ENCODE measurements at places on chromosomes 13 and 19.

DNA sequence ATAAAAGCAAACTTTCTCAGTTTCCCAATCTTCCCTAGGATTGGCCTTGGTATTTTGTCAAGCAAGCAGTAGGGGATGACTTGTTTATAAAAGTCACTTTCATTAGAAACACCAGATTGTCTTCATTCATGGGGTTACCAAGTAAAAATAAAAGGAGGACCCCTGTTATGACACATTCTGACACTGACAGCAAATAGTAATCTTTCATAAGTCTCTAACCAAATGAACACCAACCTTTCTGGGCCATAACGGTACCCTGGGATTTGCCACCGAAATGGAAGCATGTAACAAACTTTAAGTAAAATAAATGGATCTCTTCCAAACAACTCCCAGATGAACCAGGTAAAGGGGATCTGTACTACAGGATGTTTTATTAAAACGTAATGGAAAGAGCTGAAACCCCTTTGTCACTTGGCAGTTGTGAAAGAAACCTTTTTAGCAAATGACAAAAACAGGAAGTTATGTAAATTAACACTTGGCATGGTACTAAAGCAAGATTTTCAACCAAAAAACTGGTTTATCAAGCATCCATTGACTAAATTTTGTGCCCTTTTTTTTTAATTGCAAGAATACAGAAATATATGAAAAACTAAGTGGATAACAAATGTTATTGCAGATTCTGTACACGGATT, 335.6 kb downstream of the RBM26 start:
- no peak for DNase-seq

- DNase-seq = peak; percentile 50
Observed at GRCh38 chr19:11767633-11768133, 883 bp downstream of the ZNF441 start.

DNA sequence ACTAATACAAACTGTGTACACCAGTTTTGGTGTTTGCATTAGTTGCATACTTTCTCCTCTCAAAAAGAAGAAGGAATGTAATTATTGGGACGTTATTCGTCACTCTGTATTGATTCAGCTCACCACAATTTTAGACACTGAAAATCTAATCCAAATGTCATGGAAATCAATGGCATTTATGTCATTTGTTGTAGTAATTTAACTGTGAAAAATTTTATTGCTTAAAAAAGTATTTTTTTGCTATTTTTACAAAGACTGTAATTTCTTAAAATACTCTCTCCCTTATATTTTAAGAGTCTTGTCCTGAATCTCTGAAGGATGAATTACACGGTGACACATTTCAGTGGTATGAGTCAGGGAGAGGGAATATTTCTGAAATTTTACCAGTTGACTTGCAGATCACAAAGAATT, 2117.6 kb downstream of the PCDH9 start:
- no peak for DNase-seq

GRCh38 chr19:13044231-13044836, 49.1 kb downstream of the NFIX start:
- DNase-seq = no peak

DNA sequence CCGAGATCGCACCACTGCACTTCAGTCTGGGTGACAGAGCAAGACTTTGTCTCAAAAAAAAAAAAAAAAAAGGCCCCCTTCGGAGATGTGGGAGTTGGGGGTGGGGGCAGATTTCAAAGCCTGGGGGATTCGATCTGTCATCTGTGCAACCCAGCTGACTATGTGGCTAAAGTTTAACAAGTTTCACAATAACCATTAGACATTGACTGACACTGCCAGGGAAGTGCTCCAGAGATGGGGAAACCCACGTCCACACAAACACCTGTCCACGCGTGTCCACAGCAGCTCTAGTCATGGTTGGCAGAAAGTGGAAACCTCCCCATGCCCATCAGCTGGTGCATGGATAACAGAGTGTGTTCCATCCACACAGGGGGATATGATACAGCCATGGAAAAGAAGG, 37.6 kb upstream of the HOMER3 start:
- no peak for DNase-seq

DNA sequence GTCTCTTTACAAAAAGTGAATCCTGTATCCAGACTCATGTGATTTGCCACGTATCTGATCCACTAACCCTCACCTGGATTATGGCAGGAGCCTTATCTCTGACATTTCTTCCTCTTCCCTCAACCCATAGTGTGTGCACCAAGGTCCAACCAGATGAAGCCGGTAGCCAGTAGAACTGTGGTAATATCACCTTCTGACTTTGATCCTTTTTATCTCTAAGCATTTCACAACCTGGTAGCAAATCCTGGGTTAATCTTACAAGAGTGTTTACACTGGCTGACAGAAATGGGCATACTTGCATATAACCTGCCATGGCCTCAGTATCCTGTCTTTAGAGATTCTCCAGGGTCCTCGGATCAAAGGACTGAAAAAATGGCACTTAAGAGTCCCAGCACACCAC, 1.9 kb downstream of the ZNF417 start:
- DNase-seq = no peak

- DNase-seq = no peak
Observed at GRCh38 chr13:114261328-114261965, 20.0 kb upstream of the UPF3A start.

DNA sequence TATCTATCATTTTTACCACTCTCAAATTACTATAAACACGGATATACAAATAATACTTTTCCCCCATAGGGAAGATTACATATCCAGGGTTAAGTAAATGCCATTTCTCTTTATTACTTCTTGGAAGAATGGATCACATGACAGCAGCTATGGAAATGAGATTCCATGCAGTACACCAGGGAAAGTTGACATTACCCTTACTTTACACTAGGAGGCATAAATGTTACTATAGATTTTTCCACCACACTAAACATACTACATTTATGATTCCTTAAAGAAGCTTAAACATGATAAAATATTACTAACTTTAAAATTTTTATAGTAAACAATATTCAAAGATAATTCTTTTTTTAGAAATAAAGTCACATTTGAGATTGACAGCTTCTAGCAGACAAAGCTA, 611.4 kb downstream of the PCDH9 start:
- no peak for DNase-seq

- no peak for DNase-seq
Observed at GRCh38 chr19:53466726-53467484, 628 bp upstream of the ZNF813 start.

- DNase-seq = no peak
Observed at GRCh38 chr19:44496711-44497110, 3.6 kb downstream of the ZNF180 start.

DNA sequence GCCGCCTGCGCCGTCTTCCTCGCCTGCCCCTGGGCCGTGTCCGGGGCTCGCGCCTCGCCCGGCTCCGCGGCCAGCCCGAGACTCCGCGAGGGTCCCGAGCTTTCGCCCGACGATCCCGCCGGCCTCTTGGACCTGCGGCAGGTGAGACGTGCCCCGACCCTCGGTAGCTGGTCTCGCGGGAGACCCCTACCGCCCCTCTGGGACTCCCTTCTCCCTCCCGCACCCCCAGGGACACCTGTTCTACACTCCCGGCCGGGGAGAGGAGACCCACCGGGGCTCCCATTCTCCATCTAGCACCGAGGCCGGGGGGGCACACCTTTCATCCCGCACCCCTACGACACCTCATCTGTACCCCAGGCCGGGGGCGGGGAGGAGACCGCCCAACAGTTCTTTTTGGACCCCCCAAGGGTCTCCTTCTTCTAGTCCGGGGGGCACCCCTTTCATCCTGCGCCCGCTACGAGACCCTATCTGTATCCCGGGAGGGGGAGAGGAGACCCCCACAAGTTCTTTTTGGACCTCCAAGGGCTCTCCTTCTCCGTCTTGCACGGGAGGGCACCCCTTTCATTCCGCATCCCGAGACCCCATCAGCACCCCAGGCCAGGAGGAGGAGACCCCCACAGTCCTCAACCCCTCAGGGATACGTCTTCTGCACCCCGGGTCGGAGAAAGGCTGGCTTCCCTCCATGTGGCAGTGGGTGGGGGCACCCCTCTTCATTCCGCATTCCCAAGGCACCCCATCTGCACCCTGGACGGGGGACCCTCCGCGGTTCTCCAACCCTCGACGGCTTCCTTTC, 533 bp downstream of the TNFSF9 start:
- no peak for DNase-seq

DNA sequence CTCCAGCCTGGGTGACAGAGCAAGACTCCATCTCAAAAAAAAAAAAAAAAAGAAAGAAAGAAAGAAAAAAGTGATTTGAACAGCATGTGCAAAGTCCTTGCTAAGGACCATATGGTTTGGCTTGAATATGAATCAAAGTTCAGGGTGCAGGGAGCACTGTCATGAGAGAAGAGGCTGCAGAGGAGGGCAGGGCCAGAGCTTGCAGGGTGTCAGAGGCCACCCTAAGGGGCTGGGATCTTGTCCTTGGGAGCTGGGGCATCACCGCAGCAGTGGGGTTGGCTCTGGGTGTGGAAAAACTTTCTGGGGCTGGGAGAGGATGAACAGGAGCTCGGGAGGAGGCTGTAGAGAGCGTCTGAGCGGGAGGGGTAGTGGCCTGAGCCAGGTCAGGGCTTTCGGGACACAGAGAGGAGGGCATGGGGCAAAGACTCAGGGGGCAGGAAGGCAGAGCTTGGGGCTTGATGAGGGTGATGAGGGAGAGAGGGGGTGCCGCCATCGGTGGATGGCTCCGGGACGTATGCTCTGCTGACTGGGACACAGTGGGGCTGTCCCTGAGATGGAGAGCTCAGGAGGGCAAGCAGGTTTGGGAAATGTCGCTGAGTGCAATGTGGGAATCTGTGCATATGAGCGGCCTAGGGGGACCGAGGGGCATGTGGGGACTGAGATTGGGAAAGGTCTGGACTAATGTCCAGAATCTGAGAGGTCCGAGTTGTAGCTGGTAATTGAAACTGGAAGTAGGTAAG, 3.0 kb downstream of the TRPM4 start:
- no peak for DNase-seq

DNA sequence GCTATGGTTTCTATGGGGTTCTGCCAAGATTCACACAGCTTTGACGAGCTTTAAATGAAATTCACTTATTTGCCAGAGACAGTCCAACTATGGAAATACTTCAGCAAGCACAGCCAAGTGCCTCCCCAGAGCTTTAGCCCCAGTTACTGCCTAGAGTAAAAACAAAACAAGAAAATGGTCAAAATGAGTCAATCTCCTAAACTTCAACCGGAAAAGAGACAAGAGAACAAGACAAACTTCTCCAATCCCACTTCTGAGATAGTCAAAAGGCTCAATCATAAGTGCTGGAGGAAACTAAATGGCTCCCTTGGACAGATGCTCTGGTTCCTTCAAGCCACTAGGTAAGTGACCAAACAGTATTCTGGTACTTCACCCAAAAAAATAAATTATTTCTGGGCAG, 65.8 kb downstream of the KATNAL1 start:
- no peak for DNase-seq

DNA sequence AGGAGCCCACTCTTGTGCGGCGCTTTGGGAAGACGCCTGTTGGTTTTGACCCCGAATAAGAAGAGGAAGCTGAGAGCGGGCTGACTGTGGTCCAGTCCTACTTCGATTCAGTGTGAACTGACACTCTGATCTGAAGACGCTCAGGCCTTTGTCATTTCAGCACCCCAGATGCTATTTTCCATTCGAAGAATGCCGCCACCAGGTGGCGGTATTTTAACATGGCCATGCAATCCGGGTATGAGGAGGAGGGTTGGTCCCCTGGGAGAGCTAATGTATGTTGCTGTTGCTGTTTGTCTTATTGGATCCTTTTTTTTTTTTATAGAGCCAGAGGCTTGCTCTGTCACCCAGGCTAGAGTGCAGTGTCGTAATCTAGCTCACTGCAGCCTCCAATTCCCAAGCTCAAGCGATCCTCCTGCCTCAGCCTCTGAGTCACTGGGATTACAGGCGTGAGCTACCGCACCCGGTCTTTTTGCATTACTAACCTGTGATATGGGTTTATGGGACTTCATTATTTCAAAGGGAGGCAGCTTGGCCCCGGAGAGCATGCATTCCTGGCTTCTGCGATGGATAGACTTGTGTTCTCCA, 803 bp upstream of the TIMM44 start:
- peak; percentile 74 for DNase-seq

- DNase-seq = no peak
Observed at GRCh38 chr13:67275351-67275960, 45.3 kb upstream of the PCDH9 start.

DNA sequence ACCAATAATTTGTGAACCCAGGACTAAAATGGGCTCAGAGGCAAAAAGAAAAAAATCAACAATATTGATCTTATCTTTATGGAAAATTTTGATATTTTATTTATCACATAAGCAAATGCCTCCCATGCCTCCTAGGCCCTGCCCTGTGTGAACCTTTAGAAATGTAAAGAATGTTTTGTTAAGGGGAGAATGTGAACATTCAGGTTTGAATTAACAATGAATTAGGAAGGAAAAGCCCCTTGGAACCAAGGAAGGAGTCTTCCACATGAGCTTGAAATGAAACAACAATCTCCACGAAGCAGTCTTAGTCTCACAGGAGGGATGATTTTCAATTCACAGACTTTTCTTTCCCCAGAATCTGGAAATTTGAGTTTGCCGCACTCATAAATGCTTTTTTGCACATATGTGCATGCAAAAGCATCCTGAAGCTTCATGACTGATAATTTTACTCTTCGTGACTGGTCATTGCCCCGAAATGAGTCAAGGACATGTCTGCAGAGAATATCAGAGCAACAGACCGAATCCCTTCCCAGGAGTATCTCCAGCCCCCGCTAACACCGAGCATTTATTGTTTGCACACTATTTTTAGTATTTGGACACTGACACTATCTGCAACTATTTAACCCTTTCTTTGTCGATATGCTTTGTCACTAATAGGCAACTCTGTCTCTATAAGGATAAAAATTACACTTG, 135.2 kb downstream of the DCT start:
- no peak for DNase-seq

DNA sequence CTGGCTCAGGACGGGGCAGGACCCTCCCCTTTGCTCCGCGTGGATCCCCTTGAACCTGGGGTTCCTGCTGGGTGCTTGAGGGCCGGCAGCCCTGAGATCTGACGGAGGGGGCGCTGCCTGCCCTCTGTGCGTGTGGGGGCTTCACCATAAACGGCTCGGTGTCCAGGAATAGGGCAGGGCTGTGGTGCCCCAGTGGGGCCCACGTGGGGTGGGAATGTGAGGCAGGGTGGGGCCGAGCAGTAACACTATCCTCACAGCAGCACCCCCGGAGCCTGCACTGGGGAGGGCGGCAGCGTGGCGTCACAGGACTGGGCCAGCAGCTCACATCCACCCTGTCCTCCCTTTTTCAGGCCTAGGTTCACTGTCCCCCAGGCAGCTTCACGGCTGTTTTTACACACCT, 38.0 kb downstream of the GAS6 start:
- DNase-seq = no peak

DNA sequence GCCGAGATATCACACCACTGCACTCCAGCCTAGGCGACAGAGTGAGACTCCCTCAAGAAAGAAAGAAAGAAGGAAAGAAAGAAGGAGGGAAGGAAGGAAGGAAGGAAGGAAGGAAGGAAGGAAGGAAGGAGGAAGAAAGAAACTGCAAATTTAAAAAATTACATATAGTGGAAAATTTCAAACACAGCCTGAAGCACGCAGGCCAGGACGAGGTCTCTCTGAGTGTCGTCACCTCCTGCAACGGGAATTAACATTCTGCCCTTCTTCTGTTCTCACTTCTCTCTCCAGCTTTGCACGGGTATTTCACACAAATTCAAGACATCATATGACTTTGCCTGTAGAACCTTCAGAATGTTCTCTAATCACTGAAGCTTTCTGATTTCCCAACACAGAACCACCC, 108.2 kb downstream of the GNG7 start:
- DNase-seq = no peak
